CD4-positive, alpha-beta T cell (primary cell): ENCODE measurements at places on chromosomes 1 and 21.
A peak's percentile ranks its signal among the peaks of the same experiment; 100 is the strongest.

GRCh38 chr1:93692983-93693591 lies 11.4 kb upstream of the BCAR3 start:
- DNase-seq = no peak

- no peak for DNase-seq
Observed at GRCh38 chr1:78549891-78550290, 59.1 kb downstream of the PTGFR start.

DNA sequence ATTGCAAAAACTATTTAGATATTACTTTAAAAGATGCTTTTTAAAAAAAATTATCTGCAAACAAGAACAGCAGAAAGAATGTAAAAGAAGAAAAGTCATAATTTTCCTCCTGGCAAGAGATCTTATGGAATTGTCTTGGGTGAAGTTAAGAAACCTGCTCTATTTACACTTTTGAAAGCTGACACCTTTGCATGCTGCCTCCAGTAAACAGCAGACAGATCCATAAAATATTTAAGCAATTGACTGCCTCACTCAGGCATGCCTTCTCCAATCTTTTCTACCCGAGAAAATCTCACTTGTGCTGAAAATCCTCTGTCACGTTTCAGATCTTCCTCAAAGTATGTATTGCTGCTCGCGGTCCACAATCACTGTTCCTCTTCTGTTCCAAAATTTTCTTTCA lies 107.9 kb upstream of the ZP4 start:
- no peak for DNase-seq

GRCh38 chr1:75170981-75171380 lies 36.8 kb downstream of the LHX8 start:
- no peak for DNase-seq

GRCh38 chr1:11671544-11672286 lies 7.7 kb downstream of the FBXO6 start:
- no peak for DNase-seq

DNA sequence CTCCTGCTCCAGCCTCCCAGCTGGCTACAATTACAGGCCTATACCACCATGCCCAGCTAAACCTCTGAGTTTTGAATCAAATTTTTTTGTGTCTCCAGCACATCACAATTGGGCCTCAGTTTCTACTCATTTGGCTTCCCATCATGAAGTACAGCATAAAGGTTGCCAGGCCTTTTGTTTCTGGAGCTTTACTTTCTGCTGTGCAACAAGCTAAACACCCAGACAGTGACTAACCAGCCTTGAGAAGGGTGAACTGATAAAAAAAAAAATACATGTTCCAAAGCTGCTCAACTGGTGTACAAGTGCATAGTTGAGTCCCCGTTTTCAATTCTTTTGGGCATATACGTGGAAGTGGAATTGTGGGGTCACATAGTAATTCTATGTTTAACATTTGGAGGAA lies 25.1 kb downstream of the TIAM1 start:
- DNase-seq = no peak

GRCh38 chr1:10108948-10109708 lies 76.4 kb downstream of the UBE4B start:
- DNase-seq = no peak

GRCh38 chr1:240402326-240402725 lies 209.6 kb downstream of the GREM2 start:
- no peak for DNase-seq

DNA sequence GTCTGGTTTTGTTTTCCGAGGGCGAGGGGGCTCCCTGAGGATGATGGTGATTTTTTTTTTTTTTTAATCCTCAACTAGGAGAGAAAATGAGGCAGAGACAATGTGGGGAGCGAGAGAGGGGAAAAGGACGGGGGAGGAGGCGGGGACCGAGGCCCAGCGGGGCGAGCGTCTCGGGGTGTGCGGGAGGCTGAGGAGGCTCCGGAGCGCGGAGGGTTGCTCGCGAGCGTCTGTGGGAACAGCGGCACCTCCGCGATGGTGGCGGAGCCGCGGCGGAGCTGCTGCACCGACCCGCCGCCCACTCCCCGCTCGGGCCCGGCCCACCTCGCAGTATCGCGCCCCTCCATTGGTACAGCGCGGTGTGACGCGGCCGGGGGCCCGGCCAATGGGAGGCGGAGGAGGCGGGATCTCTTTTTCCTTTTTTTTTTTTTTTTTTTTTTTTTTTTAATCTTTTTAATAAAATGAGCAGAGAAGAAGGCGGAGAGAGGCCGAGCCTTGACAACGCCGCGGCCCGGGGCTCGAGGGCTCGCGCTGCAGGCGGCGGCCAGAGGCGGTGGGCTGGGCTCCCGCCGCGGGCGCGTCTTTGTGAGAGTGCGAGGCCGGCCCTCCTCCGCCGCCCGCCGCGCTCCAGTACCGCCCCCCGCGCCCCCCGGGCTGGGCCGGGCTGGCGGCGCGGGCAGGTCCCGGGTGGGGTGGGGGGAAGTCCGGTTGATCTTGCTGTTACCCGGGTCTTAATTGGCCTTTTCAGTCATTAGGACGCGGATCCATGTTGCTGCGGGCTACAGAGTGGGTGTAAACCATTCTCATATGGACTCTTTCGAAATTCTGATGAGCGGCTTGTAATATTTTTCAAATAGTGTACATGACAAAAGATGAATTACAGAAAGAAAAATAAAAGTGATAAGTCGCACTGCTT lies at the start of gene RERE:
Gene RERE, minus strand, starts transcription at position 229 of the 913 bp plus-strand sequence.
- DNase-seq = peak; percentile 97

DNA sequence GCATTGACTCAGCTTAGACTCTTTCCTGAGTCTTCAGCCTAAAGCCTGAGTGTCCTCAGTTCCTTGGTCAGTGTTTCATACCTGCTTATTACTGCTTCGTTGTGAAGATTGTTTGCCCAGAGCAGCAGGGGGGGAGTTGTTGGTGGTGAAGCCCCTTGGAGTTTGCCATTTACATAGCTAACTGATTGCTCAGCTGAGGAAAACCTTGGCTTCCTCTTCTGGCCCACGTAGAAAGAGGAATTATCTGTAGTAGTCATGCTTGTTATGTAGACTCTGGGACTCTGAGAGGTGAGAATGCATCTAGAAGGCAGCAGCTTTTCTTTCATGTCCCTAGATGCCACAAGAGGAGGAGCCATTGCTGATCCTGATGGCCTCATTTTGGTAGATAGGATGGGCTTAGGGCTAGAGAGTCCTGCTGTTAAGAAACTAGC lies 125.9 kb downstream of the MAST2 start:
- no peak for DNase-seq

GRCh38 chr1:30615816-30616590 lies 107.4 kb downstream of the MATN1 start:
- DNase-seq = no peak

DNA sequence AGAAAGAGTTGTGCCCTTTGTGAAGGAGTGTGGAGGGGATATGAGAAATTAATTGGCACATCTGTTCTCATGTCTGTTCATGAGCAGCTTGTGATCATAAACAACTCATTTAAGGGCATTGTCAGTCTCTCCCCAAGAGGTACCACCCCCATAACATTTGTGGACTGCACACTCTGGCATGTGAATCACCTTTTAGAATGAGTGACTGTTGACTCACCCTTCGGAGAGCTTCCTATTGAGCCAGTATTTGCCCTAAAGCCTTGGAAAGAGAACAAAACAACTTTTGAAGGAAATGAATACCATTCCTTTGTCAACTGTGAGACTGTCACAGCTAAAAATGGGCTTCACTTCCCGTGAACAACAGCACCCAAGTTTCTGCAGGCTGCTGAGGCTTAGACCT lies 27.5 kb upstream of the MYSM1 start:
- DNase-seq = no peak

DNA sequence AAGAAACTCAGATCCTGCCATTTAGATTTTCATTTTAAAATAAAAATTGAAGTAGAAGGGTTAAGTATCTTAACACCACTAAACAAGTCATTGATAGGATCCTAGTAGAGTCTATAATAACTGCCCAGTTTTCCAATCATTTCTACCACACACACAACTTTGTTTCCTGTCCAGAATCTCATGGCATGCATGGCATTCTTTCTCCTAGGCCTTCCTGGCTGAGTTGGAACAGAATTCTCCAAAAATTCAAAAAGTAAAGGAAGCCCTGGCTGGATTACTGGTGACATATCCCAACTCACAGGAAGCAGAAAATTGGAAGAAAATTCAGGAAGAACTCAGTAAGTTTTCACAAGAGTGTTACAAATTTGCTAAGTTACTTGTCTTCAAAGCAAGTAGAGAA lies 111.4 kb upstream of the BMP8A start:
- DNase-seq = no peak

- DNase-seq = no peak
Observed at GRCh38 chr1:170729225-170730002, 65.5 kb downstream of the PRRX1 start.

DNA sequence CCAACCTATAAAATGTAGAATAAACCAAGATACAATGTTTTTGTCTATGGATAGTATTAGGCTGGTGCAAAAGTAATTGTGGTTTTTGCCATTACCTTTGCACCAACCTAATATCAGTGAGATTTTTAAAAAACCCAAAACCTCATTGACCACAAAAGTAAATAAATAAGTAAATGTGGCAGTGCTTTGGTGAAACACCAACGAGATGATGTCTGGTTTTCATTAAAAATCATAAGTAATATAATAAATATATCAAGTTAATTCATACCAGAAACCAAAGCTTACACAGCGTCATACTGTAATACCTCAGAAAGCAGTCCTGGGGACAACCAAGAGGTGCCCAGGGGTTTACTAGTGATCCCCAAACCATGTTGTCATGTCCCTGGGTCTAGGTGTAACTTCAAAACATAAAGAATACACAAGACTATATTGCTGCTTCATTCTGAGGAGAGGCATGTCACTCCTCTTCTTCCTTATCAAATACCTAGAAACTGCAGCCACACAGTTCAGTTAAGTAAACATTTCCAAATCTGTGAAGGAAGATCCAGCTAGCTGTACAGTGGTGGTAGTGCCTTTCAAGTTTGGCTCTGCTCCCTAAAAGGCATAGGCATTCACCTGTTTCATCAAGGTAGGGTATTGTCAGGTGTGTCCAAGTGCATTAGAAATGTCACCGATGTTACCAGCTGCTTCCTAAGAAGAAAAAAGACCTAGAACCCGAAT lies 51.6 kb upstream of the ZC3H11B start:
- DNase-seq = no peak

GRCh38 chr1:201318504-201319340 lies 35.4 kb downstream of the PKP1 start:
- DNase-seq = no peak

- DNase-seq = no peak
Observed at GRCh38 chr21:42732033-42732410, 78.6 kb downstream of the PDE9A start.

DNA sequence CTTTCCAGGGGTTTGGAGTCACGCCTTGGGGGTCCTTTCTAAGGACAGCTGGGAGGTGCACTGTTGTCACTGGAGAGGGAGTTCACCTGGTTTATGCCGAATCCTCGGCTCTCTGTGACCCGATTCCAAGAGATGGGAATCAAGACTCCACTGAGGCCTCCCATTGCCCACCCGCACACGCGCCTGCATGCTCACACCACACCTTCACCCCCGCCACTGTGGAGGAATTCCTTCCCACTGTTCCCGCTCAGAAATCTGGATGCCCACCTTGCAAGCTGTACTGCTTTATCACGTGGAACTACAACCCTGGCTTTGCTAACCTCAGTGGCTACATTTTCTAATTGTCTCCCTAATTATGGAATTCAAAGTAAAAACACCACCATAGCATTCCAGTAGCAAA lies 29.2 kb downstream of the PGBD5 start:
- DNase-seq = no peak

DNA sequence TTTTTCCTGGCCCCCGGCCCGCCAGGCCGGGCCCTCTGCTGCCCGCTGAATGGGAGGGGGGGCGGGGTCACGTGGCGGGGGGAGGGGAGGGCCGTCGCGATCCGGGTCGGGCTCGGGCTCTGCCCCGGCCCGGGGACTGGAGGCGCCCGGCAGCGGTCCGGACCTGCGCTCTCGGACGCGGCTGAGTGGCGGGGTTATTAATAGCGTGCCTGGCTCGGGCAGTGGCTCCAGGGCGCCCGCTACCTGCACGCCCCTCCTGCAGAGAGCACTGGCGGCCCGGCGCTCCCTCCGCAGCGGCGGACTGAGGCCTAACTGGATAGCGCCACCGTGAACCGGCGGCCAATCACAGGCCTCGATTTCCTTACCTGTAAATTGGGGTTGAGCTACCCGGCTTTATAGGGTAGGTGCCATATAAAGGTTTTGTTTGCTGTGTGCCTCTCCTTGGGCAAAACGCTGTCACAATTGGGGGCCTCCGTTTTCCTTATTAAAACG lies 28.1 kb downstream of the AHDC1 start:
- no peak for DNase-seq

- no peak for DNase-seq
Observed at GRCh38 chr1:68213843-68214242, 18.5 kb downstream of the WLS start.

DNA sequence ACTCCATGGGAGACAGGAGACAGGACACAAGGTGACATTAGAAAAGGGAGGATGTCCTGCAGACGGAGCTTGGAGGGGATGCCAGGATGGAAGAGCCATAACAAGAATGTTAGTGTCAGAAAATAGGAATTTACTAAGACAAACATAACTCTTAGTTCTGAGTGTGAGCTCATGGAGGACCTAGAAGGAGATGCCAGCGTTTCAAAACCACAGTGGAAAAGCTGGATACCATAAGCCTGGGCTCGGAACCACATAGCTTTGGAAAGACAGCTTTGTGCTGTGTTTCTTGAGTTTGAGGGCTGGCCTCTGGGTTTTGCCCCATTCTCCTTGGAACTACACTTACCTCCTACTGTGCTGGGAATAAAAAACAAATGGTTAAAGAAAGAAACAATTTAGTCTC lies 128.4 kb downstream of the S1PR1 start:
- DNase-seq = no peak

DNA sequence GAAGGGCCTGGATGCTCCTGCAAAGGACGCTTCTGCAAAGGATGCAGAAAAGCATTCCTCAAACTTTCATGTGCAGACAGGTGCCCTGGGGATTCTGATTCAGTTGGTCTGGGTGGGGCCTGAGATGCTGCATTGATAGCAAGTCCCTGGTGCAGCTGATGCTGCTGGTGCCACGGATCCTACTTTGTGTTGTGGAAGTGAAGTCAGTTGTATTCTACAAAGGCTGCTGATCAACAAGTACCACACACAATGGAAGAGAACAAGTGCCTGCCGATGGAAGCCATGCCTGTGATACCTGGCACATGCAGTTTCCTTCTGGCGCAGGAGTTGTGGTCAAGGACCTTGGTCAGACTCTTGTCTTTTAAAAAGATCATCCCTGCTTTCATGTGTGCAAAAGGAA lies 478.8 kb downstream of the CAMTA1 start:
- DNase-seq = no peak

- DNase-seq = no peak
Observed at GRCh38 chr1:234724516-234725176, 114.7 kb upstream of the IRF2BP2 start.

- DNase-seq = no peak
Observed at GRCh38 chr1:168958562-168959289, 147.8 kb upstream of the ATP1B1 start.

GRCh38 chr1:59879996-59880505 lies 46.5 kb downstream of the CYP2J2 start:
- DNase-seq = no peak

DNA sequence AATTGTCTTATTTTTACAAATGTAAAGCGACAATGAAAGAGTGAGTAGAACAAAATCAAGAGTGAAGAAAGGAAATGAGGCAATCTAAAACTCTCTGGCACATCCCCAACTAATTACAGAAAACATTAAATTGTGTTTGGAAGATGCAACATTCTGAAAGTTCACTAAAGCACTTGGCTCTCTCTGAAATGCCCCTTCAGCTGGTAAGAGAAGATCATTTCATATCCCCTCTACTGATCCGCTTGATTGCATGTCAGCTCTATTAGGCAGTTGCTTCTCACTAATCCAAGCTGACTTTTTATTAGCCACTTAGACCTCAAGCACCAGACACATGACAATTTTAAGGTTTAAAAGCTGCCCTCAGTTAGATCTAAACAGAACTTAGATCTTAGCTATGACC lies 262.8 kb upstream of the PRMT6 start:
- no peak for DNase-seq

GRCh38 chr1:198253668-198254067 lies 96.9 kb downstream of the NEK7 start:
- peak; percentile 23 for DNase-seq
